ENCODE measurements at places on chromosomes 5 and 9.

DNA sequence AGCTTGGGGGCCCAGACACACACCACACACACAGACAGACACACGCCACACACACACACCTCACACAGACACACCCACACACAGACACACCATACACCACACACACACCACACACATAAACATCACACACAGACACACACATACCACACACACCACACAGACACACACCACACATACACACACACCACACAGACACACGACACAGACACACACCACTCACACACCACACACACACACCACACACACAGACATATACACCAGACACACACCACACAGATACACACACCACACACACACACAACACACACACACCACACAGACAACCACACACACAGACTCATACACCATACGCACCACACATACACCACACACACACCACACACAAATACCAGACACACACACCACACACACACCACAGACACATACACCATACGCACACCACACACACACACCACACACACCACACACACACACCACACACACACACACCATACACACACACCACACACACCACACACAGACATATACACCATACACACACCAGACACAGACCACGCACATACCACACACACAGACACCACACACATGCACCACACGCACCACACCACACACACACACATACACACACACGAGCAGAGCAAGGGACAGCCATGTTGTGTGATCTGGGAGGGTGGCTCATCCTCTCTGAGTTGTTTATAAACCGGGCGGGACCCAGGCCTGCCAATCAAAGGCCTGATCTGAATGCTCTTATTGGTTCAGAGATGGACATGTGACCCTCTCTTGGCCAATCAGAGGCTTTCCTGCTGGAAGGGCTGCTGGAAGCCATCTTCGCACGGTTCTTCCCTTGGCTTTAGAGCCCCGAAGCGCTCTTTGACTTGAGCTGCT lies 148.3 kb downstream of the GAPVD1 start:
- no peak for DNase-seq

GRCh38 chr9:114621975-114622609 lies 11.0 kb downstream of the TMEM268 start:
- DNase-seq: no peak

- DNase-seq: no peak
These were observed 13.9 kb downstream of the STC2 start for GRCh38 chr5:173314166-173314952.

DNA sequence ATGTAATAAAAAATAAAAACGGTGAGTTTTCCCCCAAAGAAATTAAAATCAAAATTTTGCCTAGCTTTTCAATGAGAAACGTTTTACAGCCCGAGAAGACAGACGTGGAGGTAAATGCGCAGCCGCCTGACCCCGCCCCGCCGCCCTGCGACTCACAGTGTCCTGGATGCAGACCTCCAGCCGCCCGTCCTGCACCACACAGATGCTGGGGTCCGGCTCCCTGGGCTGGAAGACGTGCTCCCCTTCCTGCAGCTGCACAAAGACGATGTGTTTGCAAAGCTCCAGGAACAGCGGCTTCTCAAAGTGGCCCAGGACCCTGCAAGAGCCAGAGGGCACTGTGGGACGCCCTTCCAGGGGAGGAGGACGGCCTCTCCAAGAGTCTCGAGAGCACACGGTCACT lies 7.7 kb downstream of the PNPLA7 start:
- no peak for DNase-seq

DNA sequence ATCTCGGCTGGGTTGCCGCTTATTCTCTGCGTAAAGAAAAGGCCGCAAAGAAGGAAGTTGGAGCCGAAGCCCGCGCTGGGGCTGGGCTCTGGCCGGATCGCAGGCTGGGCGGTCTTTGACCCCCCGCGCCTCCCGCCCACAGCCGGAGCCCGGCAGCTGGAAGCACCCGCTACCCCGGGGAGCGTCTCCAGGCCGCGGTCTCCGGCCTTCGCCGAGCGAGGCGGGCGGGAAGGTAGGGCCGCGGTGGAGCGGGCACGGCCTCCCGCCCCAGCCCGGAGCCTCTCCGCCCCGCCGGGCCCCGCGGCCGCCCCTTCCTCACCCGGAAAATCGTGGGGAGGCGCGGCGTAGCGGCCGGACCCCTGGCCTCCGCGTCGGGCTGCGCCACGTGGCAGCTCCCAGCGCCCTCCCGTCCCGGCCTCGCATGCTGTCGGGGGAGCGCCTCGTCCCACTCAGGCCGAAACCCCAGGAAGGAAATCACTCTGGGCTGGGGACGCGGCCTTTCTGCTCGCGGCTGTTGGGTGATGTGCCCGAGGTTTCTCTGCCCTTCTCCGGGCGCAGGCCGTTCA lies 12.0 kb downstream of the FOXD1 start:
- no peak for DNase-seq

- DNase-seq: no peak
These were observed 364.1 kb downstream of the BRINP1 start for GRCh38 chr9:119005162-119005561.

DNA sequence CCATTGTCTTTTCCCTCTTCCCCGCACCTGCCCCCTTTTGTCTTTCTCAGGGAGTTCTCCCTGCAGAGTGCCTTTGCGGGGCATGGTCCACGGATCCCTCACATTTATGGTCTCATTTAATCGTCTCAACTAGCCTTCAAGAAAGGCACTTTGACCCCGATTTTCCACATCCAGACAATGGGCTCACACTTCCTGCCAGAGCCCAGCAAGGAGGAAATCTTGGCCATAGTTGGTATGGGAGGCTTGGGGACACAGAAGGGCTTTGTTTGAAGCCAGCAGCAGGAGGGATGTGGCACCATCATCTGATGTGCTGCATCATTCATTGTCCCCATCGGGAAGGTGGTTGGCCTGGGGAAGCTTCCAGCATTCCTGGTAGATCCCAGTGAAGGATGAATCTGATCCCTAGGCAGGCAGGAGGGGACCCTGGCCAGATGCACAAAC lies 24.9 kb downstream of the GSN start:
- DNase-seq: no peak

DNA sequence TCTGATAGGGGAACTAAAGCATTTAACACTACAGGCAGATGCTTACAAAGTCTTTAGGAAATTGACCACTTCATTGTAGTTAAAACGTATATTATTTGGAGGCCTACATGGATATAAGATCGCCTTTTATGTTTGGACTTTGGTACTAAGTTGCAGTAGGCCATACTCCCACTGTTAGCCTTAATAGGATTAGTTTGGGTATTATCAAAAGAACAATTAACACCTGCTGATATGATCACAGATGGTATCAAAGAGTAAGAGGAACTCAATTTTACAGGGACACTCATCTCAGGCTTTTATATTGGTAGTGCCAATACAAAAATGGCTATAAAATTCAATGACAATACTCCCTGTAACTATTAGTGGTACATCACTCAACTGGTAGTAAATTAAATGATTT lies 1183.0 kb downstream of the MAT2B start:
- DNase-seq: no peak

DNA sequence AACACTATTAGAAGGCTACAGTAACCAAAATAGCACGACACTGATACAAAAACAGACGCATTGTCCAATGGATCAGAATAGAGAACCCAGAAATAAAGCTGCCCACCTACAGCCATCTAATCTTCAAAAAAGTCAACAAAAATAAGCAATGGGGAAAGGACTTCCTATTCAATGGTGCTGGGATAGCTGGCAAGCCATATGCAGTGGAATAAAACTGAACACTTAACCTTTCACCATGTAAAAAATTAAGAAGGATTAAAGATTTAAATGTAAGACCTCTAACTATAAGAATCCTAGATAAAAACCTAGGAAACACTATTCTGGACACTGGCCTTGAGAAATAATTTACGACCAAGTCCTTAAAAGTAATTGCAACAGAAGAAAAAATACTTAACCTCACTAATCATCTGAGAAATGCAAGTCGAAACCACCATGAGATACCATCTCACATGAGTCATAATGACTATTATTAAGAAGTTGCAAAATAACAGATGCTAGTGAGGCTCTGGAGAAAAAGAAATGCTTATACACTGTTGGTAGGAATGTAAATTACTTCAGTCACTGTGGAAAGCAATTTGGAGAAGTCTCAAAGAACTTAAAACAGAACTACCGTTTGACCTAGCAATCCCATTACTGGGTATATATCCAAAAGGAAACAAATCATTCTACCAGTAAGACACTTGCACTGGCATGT lies 203.3 kb upstream of the CDH9 start:
- DNase-seq: no peak
